ENCODE measurements at places on chromosomes 2 and 18.

GRCh38 chr2:123913143-123913735 is 111.8 kb upstream of the CNTNAP5 start:
- no peak for DNase-seq

DNA sequence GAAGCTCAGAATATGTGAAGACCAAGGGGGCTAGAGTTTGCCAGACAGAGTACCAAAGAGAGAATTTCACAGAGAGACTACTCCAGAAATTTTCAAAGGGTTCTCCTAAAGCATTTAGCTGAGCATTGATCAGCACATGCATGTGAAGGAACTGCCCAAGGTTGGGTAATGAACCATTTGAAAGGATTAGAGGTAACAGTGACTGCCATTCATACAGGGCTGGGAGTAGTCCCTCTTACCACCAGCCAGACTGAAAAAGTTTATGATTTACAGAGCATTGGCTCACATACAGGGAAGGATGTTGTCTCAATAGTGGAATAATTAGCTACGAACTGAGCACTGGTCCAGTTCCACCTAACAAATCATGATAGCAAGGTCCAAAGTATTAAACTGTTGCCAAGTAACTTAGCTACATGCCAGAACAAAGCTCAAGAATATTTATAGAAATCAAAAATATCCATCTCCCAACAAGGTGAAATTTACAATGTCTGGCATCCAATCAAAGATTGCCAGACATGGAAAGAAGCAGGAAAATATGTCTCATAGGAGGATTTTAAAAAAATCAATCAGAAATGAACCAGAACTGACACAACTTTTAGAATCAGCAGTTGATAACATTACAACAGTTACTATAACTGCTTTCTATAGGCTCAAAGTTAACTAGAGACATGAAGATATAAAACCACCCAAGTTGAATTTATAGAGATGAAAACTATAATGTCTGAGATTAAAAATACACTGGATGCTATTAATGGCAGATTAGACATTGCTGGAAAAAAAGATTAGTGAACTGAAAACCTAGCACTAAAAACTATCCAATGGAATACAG is 25.7 kb upstream of the RNF103 start:
- DNase-seq = no peak

GRCh38 chr2:147679955-147680531 is 164.8 kb upstream of the ACVR2A start:
- no peak for DNase-seq

GRCh38 chr2:53620981-53621380 is 146.6 kb upstream of the CHAC2 start:
- no peak for DNase-seq

DNA sequence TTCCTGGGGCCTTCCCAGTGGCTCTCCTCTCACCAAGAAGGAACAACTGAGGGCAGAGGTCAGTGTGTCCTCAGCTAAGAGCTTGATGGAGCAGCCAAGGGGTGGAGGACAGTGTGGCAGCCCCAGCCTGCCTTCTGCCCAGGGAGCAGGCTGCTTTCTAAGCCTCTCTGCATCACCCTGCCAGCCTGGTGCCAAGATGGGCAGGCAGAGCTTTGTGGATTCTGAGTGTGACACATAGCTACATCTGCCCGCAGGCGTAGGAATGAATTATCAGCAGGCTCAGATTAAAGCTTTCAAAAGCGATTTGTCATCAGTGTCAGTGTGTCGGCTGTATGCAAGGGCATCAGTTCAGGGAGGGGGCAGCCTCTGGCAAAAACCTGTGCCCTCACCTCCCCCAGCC is 8.7 kb downstream of the MAL start:
- DNase-seq = no peak

DNA sequence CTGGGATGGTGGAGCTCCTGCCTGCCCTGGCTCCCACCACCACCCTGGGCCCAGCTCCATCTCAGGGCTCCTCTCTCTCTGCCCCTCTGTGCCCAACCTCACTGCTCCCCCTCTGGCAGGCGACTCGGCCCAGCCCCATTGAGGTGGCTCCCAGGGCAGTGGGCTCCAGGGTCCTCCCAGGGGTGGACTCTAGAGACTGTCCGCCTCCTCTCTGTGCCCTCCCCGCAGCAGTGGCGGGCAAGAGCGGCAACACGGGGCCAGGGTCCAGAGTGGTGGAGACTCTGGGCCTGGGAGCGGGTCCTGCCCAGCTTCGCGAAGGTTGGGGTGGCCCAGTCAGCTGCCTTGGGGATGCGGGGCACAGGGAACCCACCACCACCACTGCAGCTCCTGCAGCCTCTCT is 27.4 kb downstream of the DDX1 start:
- DNase-seq = no peak

- no peak for DNase-seq
Measured at GRCh38 chr2:163455815-163456214, 280.0 kb downstream of the FIGN start.

DNA sequence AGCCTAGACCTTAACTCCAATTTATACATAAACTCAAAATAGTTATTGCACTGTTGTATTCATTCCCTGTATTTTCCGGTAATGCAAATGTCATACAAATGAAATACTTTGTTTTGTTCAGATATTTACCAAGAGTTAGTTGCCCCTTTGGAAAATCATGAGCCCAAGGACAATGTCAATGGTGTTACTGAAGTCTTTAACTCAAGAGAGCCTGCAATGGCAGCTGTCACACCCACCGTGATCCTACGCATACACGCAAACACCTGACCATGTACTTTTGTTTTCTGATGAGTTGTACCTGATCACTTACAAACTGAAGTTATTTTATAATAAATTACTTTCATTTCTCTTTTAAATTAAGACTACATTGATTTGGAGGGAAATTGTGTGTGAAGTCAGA is 11.7 kb upstream of the WIPF1 start:
- no peak for DNase-seq

DNA sequence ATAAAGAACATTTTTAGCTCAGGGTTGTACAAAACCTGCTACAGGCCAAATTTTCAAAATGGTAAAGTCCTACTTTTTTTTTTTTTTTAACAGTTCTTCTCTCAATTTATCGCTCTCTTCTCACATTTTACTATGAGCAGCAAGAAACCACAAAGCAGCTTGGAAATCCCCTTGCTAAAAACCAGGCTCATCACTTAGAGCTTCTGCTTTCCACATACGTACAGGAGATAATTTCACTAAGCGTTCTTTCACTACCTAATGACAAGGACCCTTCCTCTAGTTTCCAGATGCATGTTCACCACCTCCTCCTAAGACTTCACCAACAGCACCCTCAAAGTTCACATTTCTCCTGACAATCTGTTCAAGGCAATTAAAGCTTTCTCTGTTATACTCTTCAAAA is 294.9 kb upstream of the CYRIA start:
- no peak for DNase-seq

DNA sequence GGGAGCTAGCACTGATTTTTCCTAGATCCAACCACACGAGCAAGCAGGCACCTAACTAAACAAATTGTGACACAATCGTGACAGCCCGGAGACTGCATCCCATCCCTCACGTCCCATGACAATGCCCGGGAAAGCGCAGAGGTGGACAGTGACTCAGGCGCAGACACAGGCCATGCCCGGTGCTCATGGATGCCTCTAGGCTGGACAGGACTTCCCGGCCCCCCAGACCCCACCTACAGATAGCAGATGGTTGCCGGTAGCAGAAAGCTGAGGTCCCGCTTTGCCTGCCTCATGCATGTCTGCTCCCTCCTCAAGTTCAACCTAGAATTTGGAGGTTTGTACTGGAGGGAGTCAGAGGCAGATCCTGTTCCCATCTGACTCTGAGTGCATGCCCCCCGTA is 81.0 kb downstream of the TPO start:
- no peak for DNase-seq

- no peak for DNase-seq
Measured at GRCh38 chr2:145724311-145724898, 1204.5 kb upstream of the ZEB2 start.

DNA sequence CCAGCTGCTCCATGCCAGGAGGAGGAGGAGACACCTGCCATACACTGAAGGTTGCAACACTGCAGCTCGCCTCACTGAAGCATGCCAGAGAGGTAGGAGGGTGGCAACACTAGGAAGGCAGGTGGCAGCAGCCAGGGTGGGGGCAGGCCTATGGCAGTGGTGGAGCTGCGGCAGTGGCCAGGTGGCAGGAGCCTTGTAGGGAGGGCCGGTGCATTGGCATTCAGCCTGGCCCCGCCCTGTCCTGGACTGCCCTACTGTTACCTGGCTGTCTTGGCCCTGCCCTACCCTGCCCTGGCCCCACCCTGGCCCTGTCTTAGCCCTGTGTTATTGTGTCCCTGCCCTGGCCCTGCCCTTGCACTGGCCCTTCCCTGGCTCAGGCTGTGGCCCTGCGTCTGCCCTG is 7.4 kb upstream of the ANKRD62 start:
- no peak for DNase-seq

- no peak for DNase-seq
Measured at GRCh38 chr18:24228667-24229041, 89.8 kb downstream of the CABYR start.

- no peak for DNase-seq
Measured at GRCh38 chr18:28594034-28594433, 417.1 kb upstream of the CDH2 start.

- no peak for DNase-seq
Measured at GRCh38 chr2:96636551-96637171, 1.5 kb downstream of the KANSL3 start.

DNA sequence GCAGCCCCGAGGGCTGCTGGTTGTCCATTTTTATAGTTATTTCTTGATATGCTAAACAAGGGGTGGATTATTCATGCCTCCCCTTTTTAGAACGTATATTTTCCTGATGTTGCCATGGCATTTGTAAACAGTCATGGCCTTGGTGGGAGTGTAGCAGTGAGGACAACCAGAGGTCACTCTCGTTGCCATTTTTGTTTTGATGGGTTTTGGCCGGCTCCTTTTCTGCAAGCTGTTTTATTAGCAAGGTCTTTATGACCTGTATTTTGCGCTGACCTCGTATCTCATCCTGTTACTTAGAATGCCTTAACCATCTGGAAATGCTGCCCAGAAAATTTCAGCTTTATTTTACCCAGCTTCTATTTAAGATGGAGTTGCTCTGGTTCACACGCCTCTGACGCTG is 825.8 kb upstream of the CDH2 start:
- no peak for DNase-seq

DNA sequence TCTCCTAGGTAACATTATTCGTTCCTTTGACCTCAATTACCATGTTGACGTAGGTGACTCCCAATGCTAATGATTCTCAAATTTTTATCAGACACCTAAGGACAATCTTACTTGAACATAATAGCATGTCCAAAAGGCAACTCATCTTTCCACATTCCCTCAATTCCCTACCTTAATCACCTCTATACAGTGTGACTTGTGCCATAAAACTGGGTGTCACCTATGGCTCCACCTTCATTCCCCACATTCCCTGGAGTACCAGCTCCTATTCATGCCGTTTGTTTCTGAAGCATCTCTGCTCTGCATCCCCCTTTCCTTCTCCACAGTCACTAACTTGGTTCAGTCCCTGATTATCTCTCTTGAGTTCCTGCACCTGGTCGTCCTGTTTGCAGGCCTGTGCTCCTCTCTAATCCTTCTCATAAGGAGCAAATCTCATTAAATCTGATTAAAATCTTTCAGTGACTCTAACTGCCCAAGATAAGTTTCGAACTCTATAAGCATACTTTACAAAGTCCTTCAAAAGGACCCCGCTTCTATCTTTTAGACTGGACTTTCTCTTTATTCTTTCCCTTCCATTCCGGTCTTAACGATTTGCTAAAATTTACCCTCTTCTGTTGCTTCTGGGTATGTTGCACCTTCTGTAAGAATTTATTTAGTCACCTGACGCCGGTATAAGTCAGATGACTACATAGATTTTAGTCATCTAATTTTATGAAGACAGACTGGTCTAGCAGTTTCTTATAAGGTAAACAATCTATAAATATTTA is 128.7 kb downstream of the OSBPL1A start:
- DNase-seq = no peak

GRCh38 chr2:71807581-71808451 is 339.8 kb downstream of the CYP26B1 start:
- no peak for DNase-seq

- DNase-seq = peak; percentile 27
Measured at GRCh38 chr2:101474731-101475384, at the start of gene RFX8. TSS of gene RFX8 (minus strand) at chr2:101475112. CDS start at chr2:101466848, 8,264 bp downstream.

GRCh38 chr2:218810256-218810655 is 21.3 kb downstream of the PRKAG3 start:
- no peak for DNase-seq

DNA sequence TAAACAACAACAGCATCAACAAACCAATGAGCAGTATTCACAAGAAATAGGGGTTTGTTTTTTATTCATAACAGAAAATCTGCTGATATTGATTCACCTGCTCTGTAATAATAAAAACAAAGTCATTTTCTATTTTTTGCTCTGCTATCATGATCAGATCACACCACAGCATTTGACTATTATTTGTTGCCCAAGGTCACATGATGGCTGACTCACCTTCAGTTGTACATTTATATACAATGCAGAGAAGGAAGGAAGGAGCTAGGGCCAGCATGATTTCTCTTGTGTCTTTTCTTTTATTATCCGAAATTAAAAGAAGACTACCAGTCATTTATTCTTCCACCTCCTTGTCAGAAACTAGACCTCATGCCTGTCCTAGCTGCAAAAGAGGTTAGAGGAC is 1427.7 kb upstream of the CELF4 start:
- DNase-seq = no peak

GRCh38 chr2:130374587-130375290 is 18.9 kb downstream of the PTPN18 start:
- no peak for DNase-seq

- no peak for DNase-seq
Measured at GRCh38 chr2:217371781-217372213, 511.9 kb upstream of the TNP1 start.

DNA sequence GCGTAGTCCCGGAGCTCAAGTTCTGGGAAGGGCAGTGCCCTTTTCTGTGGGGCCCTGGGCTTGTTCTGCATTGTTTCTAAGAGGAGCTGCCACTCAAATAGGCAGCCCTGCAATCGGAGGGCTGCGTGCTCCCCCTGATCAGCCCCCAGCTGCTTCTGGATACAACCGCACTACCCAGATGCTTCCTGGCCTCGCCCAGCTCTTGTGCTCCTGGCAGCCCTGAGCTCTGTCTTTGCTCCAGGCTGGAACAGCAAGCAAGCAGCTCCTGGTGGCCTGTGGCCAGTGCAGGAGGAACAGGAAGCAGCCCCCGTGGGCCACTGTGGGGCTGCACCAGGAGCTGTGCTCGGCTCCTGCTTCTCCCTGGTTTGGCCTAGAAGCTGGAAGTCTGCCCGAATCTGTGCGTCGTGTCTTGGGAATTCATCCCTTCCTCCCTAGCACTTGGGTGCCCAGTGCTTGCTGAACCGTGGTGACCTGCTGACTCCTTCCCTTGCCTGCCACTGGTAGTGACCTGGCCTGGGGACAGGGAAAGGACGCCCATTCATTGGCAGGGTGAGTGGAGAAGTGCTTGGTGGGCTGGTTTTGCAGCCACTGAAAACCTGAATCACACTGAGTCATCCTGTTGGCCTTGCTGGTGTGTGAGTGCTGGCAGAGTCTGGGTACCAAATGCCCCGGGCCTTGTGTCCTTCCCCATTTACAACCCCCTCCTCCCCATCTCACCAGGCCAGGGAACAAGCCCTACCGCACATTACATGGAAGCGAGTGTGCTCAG is 27.3 kb upstream of the NTSR2 start:
- no peak for DNase-seq

- DNase-seq = no peak
Measured at GRCh38 chr2:235598532-235599531, 105.0 kb downstream of the AGAP1 start.

Data from activated gamma-delta T cell treated with anti-CD3 and anti-CD28 coated beads, Interleukin-2, amount 50 U/mL, for 16 hours (primary cell).